ENCODE measurements at places on chromosomes 6 and 20.

DNA sequence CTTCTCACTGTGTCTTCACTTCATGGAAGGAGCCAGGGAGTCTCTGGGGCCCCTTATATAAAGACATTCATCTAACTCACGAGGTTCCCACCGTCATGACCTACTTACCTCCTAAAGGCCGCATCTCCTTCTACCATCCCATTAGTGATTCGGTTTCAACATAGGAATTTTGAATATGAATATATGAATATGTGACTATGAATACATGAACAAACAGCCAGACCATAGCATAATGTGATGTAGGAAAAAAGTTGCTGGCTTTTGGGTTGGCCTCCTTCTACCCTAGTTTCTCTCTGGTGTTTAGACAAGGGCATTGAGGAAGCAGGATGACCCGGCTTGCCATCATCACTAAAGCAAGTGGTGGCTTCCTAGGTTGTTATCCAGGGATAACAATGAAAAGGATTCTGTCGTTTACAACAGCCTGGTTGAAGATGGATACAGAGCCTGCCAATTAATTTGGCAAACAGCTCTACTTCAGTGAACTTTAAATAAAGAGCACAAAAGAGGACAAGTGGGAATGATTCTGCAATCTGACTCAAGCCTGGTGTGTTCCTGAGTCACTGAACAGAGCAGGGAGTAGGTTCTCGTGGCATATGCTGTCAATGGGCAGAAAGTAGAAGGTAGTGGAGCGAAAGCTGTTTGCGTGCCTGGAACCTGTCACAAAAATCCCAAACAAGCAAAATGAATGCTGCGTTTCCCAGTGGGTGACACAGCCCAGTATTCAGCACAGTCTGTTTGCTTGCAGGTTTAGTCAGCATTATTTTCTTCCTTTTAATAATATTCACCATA, 44.0 kb upstream of the DOK5 start:
- DNase-seq: no peak

- DNase-seq: no peak
Observed at GRCh38 chr6:99603421-99604165, 3.0 kb upstream of the PRDM13 start.

DNA sequence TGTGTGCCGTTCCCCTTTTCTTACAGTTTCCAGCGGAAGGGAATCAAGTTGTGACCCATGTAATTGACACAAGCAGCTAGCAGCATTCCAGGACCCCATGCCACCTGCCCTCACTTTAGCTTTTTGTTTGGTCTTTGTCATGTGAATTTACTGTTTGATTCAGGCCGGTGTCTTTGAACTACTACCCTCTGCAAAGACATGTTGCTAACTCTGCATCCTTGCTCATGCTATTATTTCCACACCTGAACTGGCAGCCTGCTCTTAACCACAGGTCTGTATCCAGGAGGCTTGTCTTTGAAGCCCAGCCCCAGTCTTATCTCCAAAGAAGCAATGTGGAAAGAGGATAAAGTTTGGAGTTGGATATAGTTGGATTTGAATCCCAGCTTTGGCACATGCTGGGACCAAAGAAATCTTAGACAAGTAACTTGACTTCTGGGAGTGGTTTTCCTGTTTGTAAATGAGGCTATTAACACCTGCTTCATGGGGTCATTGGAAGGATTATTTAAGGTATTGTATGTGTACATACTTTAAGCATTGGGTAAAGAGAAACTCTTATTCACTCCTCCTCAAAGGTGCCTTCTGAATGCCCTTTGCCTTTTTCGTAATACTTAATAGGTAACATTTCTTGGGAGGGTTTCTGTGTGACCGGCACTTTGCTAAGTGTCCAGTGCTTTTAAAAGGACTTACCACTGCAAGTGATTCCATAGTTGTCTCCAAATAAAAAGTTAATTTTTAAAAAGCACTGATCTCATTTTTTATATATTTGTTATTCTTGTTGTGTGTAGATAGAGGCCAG, 52.4 kb downstream of the RALY start:
- no peak for DNase-seq

DNA sequence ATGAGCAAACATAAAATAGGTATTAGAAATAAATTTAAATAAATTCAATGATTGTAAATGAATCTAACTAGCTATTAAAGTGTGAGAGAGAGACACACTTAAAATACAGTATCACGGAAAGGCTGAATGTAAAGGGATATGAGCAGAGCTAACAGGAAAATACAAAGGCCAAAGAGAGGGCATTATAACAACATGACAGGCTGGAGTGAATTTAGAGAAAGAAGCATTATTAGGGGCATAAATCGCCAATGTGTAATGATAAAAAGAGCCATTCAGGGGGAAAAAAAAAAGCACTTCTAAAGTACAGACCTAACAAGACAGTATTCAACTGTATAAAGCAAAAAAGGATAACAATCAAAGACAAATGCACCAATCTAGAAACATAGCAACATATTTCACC, 28.1 kb downstream of the DACT2 start:
- no peak for DNase-seq

- DNase-seq: no peak
Observed at GRCh38 chr20:50543326-50543725, 33.1 kb downstream of the PTPN1 start.

DNA sequence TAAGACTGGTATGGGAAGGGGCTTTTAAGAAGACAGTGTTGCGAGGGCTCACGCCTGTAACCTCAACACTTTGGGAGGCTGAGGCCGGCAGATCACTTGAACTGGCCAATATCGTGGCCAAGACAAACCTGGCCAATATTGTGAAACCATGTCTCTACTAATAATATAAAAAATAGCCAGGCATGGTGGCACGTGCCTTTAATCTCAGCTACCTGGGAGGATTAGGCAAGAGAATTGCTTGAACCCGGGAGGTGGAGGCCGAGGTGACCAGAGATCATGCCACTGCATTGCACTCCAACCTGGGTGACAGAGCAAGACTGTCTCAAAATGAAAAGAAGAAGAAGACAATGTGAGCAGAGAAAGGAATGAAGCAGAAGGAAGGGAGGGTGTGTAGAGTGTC, 242.2 kb downstream of the TSHZ2 start:
- no peak for DNase-seq

DNA sequence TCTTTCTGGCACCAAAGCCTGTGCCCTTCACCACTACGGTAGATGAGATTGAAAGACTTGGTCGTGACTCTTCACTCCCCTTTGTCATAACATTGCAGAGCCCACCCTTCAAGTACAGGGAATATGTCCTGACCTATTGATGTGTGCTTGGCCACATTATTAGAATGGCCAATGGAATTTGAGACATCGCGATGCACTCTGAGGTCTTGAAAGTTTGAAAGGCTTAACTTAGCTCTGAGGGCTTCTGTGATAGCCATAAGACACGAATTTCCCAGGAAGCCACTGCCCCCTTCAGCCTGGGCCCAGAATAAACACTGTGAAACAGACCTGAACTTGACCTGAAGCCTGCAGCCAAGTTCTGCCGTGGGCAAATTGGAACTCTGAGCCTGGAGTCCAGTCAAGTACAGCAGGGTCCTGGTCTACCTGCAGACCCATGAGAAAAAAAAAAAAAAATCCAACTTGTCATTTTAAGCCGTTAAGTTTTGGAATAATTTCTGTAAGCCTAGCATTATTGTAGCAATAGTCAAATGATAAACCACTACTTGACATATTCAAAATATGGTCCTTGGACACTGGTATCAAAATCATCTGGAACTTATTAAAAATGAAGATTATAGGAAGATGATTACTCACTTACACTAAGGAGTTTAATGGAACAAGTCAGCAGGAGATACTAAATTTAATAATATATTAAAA, 36.9 kb upstream of the TRAF3IP2 start:
- DNase-seq: no peak

GRCh38 chr6:37131104-37131959, 38.6 kb upstream of the PIM1 start:
- DNase-seq: peak; percentile 25

- no peak for DNase-seq
Observed at GRCh38 chr6:28981833-28982475, 23.2 kb downstream of the ZNF311 start.

DNA sequence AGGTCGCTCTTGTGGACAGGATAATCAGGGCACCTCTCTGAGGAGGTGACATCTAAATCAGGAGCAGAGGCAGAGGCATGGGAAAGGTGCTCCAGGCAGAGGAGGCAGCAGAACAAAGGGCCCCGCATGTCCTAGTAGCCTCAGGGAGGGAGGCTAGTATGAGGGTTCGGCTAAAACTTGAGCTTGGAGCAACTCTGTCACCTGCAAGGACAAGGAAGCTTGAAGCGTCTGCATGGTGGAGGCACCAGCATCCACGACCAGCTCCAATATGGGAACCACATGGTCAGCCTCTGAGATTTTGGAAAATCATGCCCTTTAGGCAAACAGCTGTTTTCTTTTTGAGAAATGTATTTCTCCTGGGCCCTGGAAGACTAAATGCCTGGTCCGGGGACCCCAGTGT, 13.0 kb upstream of the MPC1 start:
- no peak for DNase-seq

GRCh38 chr20:41276317-41276751, 41.2 kb downstream of the ZHX3 start:
- no peak for DNase-seq

- DNase-seq: no peak
Observed at GRCh38 chr6:8551386-8551785, 116.0 kb upstream of the SLC35B3 start.

- no peak for DNase-seq
Observed at GRCh38 chr6:120489941-120490340, 844.3 kb downstream of the TBC1D32 start.

- no peak for DNase-seq
Observed at GRCh38 chr6:137133122-137133521, 40.3 kb downstream of the IL22RA2 start.

- DNase-seq: no peak
Observed at GRCh38 chr6:127586372-127586771, 9.4 kb downstream of the C6orf58 start.

DNA sequence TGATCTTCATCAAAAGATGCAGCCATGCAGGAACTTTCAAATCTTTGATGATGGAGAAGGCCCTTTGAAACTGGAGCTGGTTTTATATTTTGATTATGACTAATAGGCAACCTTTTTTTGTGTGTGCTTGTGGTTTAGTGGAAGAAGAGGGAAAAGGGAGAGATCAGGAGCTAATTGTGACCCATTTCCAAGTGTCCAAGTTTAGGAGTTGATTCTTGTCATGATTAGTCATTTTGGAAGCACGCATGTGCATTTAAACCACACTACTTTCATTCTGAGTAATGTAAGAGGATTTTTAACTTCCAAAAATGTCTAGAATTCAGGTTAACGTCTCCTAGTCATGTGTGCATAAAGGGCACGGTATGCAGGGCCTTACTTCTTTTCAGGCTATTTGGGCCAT, 3.5 kb downstream of the FOXO3 start:
- DNase-seq: no peak

DNA sequence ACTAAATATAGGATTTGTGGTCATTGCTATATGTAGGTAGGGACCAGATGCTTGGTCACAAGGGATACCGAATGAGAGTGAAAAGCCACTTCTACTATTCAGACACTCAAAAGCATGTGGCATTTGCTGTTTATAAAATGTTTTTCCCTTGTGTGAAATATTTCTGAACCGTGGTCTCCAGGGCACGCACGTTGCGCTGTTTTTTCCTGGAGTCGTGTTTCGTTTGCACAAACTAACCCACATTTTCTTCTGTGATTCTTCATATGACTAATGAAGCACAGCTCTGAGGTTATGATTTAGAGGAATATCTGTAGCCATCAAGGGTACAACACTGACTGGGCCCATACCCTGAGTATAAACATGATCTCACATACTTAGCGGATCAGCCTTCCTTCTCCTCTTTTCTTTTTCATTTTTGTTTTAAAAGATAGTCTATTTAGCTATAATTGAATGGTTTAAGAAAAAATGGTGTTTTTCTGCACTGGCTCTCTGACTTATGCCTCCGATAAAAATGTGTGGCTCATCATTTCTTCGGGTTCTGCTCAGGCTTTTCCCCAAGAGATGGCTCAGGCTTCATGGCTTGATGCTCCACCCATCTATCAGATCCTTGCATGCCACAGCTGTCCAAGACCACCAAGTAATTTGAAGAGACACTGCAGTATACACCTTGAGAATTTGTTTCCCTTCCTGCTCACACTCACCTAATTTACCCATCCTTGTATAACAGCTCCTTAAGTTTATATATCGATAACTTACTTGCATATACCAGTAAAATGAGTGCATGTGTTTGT, 59.9 kb upstream of the HBS1L start:
- no peak for DNase-seq

DNA sequence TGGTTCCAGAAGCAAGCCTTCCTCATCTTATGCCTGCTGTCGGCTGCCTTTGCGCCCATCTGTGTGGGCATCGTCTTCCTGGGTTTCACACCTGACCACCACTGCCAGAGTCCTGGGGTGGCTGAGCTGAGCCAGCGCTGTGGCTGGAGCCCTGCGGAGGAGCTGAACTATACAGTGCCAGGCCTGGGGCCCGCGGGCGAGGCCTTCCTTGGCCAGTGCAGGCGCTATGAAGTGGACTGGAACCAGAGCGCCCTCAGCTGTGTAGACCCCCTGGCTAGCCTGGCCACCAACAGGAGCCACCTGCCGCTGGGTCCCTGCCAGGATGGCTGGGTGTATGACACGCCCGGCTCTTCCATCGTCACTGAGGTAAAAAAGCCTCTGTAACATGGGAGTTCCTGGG, 366 bp downstream of the SLC22A1 start:
- DNase-seq: no peak

- no peak for DNase-seq
Observed at GRCh38 chr20:45087097-45087790, 13.7 kb downstream of the KCNS1 start.

GRCh38 chr6:43328528-43328927, 19.9 kb upstream of the CRIP3 start:
- DNase-seq: no peak

DNA sequence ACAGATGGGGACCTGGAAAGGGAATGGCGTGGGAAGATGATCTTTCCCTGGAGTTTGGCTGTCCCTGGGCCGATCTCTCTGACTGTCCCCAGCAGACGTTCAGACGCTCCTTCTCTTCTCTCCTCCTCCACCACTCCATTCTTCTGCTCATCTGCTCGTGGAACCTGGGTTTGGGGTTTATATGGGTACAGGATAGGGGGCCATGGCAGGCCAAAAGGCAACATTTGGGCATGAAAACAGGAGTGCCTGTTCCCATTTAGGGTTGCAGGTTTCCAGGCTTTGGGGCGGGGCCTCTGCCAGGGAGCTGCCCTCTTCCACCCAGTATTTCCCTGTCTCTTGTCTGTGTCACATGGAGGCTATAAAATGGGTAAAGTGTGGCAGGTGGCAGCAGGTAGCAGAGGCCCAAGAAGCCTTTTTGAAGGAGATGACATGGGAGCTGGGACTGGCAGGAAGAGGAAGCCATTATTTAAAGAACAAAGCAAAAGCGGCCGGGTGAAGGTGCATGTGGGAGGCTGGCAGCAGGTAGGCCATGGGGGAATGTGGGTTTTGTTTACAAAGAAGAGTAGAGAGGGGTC, 203.7 kb downstream of the BMP7 start:
- no peak for DNase-seq

Measured in NCI-H2107 (cell line).